ENCODE measurements at places on chromosomes 13 and 19.
A peak's percentile ranks its signal among the peaks of the same experiment; 100 is the strongest.

DNA sequence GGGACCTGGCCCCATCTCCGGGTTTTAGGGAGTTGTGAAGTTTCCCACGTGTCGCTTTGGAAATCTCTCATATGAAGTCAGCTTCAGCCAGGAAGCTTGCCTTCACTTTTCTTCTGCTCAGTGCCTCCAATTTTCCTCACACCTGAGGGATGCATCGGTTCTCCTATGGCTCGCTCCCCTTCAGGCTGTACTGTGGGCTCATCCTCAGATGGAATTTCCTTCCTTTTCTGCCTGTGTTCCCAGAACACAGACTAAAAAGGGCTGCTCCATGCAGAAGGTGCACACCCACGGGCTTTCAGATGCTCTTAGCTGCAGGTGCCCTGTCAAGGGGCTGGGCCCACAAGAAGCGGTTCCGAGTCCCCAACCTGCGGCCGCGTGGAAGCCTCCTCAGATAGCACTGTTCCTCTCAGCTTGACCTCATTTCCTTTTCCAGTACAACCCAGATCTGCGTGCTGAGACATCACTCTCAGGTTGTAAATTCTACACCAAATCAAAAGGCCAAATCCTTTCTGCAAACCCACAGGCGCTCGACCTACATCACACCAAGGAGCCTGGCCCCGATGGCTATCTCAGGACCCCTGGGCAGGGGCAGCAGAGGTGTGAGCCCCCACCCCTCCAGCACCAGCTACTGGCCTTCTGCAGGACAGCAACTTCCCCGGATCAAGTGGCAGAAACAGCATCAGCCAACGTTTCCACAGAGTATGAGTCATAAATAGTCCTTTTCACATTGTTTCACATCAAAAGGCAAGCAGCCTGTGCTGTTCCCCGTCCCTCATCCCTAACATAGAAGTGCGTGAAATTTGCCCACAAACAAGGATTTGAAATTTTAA is 275.9 kb downstream of the ZNF536 start:
- DNase-seq = no peak

DNA sequence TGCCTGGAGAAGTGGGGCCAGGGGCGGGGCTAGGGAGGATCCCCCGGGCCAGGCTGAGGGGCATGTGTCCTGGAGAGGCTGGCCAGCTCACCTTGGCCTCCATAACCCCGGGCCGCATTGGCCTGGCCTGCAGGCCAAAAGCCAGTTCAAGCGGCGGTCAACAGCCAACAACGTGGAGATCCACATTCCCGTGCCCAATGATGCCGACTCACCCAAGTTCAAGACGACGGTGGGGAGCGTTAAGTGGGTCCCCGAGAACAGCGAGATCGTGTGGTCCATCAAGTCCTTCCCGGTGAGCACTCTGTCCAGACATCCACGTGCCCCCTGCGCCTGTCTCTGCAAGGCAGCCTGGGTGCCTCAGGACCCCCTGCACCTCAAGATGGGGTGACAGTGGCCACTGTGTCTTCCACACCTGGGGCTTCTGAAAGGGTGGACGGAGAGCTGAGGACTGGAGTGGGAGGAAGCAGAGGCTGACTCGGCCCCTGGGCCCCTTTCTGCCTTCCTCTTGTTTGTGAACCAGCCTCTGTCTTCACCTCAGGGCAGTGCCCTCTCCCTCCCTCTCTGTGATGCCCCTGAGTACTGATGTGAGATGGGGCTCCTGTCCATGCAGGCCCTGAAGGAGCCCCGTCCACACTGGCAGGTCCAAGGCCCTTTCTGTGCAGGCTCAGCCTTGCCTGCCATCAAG is 31.1 kb downstream of the AP1M1 start:
- DNase-seq = no peak

DNA sequence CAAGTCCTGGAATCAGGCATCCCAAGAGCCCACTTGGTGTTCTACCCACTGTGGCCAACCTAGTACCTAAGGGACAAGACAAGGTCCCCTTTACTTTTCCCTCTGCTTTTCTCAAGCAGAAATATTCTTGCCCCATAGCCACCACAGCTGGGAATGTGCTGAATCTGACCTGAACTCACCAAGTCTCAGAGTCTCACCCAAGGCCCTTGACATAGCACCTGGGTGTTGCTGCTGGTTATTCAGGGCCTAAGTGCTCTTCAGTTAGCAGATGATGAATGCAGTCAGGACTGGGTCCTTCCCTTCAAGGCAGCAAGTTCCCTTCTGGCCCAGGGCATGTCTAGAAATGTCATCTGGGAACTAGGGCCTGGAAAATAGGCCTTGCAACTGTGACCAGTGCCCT is 201.8 kb upstream of the SERP2 start:
- DNase-seq = no peak

DNA sequence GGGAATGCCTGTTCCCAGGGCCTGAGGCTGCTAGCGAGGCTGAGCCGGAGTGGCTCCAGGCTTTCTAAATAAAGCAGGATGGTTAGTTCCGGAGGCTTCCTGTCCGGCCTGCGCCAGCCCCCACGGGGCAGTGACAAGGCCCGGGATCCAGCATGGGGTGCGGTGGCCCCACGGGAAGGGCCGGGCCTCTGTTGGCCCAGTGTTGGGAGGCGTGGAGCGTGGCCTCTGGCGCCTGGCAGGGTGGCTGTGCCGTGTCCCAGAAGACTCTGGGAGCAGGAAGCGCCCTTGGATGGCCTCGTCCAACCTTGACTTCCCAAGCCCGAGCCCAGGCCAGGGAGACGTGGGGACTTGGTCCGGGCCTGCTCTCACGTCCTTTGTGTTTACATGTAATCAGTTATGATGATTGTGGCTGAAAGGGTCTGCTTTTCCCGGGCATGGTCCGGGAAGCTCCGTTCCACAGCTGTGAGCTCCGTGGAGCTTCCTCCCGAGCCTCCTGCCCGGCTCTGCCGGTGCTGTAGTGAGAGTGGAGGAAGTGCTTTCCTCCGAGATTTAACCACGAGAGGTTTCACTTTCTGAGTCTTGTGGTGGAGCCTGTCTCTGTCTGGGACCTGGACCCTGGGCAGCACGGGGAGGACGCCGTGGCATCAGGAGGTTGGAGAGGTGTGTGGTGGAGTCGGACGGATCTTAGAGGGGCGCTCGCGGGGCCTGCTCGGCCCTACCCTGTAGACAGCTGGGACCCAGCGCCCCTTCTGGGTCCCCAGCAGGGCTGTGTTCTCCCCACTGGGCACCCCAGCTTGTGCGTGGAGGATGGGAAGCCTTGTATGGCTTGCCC is 4.6 kb downstream of the GNA11 start:
- DNase-seq = no peak

- no peak for DNase-seq
These were observed 47.4 kb upstream of the PCDH20 start for GRCh38 chr13:61463024-61463423.

DNA sequence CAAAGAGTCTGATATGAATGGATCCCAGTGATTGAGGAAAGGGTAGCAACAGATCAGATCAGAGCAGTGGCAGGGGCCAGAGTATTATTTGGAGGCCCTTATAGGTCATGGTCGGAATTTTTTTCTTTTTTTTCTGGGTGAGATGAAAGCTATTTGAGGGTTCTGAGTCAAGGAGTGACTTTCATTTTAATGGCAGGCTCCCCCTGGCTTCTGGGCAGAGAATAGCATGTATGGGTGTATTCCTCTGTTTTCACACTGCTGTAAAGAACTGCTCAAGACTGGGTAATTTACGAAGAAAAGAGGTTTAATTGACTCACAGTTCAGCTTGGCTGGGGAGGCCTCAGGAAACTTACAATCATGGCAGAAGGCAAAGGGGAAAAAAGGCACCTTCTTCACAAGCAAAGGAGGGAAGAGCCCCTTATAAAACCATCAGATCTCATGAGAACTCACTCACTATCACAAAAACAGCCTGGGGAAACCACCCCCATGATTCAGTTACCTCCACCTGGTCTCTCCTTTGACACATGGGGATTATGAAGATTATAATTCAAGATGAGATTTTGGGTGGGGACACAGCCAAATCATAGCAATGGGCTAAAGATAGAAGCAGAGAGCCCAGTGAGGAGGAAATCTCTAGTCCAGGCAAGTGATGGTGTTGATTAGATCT is 3.0 kb upstream of the SLC6A16 start:
- DNase-seq = peak; percentile 74

- no peak for DNase-seq
These were observed 14.0 kb downstream of the ARHGAP33 start for GRCh38 chr19:35789195-35789977.

- no peak for DNase-seq
These were observed 880 bp downstream of the PTGIR start for GRCh38 chr19:46623915-46624502.

DNA sequence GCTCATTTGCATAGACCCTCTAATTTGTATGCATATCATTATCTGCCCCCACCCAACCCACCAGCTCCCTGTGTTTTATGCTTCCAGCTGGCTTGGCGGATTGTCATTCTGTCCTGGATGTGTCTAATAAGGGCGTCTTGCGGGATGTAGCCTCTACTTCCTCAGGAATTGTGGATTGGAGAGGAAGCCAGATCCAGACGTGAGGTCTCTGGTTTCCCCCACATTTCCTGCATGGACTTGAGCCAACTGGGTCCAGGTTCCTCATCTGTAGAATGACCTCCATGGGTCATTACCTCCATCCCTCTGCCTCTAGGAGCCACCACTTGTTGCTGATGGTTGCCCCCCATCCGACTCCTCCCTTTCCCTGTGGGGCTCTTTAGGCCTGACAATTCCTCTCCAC is 7.3 kb downstream of the TNFSF14 start:
- DNase-seq = no peak

- DNase-seq = no peak
These were observed 2.8 kb upstream of the ARL11 start for GRCh38 chr13:49625392-49626079.

GRCh38 chr13:30133554-30133912 is 173.8 kb downstream of the KATNAL1 start:
- DNase-seq = no peak

DNA sequence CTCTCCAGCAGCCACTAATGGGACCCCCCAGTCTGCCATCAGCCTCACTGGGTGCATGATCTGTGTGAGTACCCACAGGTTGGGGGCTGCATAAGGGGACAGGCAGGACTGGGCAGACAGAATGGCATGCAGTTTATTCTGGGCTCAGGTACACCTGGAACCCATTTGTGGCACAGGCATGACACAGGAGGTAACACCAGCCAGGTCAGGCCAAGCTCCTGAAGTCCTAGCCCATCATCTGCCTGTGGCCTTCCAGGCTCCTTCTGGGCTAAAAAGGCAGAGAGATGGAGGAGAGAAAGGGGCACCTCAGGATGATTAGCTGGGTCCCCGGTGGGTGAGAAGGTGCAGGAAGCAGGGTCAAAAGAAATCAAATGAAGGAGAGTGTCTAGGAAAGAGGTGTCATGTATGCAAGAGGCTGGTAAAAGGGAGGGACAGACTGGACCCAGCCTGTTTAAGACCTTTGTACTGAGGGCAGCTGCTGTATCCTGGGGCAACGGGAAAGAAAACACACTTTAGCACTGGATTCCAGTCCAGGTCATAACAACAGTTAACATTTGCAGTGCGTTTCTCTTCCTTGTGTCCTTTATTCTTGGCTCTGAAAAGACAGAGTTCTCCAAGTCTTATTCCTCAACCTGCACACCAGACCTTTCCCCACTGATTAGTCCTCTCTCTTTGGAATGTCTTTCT is 20.2 kb upstream of the DGKH start:
- no peak for DNase-seq

GRCh38 chr19:48169578-48169938 is 586 bp downstream of the LIG1 start:
- DNase-seq = peak; percentile 85

DNA sequence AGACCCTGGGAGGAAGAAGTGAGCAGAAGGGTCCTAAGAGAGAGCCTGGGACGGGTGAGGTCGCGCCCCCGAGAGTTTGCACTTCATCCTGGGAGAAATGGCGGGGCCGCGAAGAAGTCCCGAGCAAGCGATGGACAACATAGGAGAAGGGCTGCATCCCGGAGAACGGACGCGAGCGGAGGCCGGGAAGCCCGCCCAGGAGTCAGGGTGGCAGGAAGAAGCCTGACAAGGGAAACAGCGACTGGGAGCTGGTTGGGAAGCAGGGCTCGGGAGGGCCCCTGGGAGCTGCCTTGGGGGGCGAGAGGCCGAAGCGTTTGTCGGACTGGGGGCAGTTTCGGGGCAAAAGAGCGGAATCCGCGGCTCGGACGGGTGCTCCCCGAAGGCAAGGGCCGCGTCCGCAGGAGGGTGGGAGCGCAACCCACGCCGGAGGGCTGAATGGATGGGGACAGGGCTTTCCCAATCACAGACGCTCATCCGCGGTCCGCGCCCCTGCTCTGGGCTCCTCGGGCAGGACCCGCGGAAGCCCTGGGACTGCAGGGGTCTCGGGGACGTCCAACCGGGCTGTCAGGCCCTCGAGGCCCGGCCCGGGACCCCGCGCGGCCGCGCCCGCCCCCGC is 469 bp downstream of the ABHD17A start:
- no peak for DNase-seq

DNA sequence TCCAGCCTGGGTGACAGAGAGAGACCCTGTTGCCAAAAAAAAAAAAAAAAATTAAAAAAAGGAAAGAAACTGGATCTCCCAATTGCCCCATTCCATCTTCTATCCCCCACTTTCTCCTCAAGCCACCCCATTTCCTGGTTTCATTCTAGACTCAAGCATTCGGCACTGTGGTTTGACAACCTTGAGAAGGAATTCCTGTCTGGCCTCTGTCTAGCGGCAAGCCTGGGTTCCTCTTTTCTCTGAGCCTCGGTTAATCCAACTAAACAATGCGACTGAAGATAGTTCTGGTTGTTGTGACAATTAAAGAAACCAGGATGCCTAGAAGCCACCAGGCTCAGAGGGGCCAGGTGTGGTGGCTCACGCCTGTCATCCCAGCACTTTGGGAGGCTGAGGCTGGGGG is 3.3 kb upstream of the C3 start:
- peak; percentile 56 for DNase-seq

DNA sequence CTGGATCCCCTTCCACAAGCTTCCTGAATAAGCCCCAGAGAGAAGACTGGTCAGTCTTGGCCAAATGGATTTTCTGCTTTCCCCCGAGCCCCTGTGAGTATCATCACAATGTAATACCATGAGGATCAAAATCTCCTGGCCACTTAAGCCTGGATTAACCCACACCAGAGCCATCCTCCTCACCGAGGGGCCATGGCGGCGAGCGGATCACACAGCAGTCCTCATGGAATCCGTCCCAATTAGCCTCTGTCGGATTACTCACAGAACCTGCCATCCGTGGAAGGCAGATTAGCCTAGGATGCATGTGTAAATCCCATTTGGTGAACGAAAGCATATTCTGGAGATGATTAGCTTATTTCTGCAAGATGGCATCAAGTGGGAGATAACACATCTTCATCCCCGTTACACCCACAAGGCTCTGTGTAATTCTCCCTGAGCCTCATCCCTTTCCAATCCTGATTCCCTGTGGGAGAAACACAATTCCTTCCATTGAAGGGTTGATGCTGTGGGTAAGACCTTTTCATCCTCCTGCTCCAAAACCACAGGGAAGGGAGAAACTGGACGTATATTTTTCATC is 42.5 kb downstream of the GNG7 start:
- no peak for DNase-seq

- DNase-seq = no peak
These were observed 434.4 kb upstream of the TSHZ3 start for GRCh38 chr19:31783592-31783991.

GRCh38 chr13:83845106-83845505 is 37.2 kb downstream of the SLITRK1 start:
- no peak for DNase-seq

GRCh38 chr19:13823256-13823655 is 28.0 kb downstream of the ZSWIM4 start:
- DNase-seq = no peak

Measured in hematopoietic multipotent progenitor cell treated with erythropoietin and hydrocortisone succinate and interleukin-3 and kit ligand, for 4 days (in vitro differentiated cells).